ENCODE measurements at places on chromosomes 12 and 14. TPM values are rescaled to one million over a fixed set of nuclear protein-coding genes. Genes with fewer than 3 reads are reported as not detected.
A peak's percentile ranks its signal among the peaks of the same experiment; 100 is the strongest.

DNA sequence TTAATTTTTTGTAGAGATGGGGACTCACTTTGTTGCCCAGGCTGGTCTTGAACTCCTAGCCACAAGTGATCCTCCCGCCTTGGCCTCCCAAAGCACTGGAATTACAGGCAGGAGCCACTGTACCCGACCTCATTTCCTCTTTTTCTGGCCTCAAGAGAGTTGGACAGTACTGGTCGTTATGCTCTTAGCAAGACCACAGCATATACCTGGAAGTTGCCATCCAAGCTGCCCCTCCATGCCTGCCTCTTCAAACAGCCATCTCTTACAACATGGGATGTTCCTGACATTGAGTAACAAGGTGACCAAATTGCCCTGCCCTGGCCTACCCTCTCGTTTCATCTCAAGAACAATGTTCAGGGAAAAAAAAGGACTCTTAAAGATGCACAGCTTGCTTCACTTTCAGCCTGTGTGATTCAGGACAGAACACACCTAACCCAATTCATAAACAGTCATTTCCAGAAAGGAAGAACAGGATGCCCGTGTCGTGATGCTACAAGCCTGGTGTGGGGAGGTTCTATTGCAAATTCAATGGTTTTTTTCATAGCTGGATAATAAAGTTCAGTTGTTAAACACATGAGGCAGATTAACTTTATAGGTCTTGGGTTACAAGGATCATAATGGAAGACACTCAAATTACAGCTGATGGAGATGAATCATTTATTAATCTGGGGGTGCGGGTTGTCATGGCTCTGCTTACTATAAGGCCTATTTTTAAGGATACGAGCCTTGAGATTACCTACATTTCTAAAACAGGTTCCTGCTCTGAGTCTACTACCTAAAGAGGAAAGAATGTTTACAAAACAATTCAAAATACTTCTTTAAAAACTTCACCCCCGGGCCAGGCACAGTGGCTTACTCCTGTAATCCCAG, 11.9 kb downstream of the GLTP start:
- H3K4me1 ChIP-seq, result peaks cover 56% of the 10 kb centered on the region
- peaks cover 11% of the 10 kb centered on the region for H3K36me3 ChIP-seq
- peaks cover 4% of the 10 kb centered on the region for H3K27me3 ChIP-seq
- H3K27ac ChIP-seq, result peak overlapping the region; percentile 14
- DNase-seq, result no peak

DNA sequence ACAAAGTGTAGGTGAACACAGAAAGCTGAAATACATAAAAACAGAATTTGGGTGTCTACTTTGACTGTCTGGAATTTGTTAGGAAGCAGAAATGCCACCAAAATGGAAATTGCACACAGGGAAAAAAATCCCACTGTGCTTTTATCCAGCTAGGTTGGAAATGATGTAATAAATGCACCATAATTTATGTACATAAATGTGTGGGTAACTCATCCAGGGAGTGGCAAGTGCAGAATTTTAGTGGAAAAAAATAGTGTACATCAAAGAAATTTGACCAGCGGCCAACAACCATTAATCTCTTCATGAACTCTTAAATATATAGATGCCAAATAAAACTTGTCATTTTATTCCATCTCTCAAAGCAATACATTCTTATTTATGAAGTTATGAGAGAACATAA, 105.6 kb downstream of the LLPH start:
- peaks cover 2% of the 10 kb centered on the region for H3K27me3 ChIP-seq
- H3K4me1 ChIP-seq, result peaks cover 9% of the 10 kb centered on the region
- no peak overlapping the region for H3K27ac ChIP-seq
- no peak overlapping the region for H3K4me3 ChIP-seq
- no peak for DNase-seq

DNA sequence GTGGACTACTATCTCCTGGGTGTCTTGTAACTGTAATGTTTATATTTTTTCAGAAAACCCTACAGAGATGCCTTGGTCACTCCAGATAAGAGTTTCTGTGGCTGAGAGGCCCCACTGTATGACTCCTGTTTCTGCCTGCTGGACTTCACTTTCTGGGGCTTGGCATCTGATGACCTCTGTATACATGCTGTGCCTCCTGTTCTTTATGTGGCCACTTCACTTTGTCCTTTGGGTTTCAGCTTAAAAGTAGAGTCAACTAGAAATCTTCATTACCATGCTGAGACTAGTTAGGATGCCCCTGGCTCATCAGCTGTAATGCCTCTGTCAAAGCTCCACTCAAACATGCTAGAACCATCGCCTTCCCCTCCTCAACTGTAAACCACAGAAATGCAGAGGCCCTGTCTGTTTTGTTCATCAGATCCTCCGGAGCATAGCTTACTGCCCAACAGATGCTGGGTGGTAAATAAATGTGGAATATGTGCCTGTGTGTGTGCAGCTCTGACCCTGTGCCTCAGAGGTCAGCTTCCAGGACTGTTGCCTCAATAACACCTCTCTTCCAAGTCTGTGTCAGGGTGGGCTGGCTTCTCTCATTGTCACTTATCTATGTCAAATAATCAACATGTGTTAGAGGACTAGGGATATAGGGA, 25.5 kb downstream of the ZNF664 start:
- H3K27ac ChIP-seq, result no peak overlapping the region
- peaks cover 51% of the 10 kb centered on the region for H3K4me1 ChIP-seq
- no peaks in the 10 kb centered on the region for H3K27me3 ChIP-seq
- no peak for DNase-seq
- H3K4me3 ChIP-seq, result no peak overlapping the region
- H3K36me3 ChIP-seq, result peaks cover 21% of the 10 kb centered on the region

- H3K4me1 ChIP-seq, result peaks cover 15% of the 10 kb centered on the region
- peaks cover 4% of the 10 kb centered on the region for H3K27me3 ChIP-seq
- H3K27ac ChIP-seq, result no peak overlapping the region
- DNase-seq, result no peak
Measured at GRCh38 chr14:67698179-67698578, 2.6 kb upstream of the RDH11 start.

DNA sequence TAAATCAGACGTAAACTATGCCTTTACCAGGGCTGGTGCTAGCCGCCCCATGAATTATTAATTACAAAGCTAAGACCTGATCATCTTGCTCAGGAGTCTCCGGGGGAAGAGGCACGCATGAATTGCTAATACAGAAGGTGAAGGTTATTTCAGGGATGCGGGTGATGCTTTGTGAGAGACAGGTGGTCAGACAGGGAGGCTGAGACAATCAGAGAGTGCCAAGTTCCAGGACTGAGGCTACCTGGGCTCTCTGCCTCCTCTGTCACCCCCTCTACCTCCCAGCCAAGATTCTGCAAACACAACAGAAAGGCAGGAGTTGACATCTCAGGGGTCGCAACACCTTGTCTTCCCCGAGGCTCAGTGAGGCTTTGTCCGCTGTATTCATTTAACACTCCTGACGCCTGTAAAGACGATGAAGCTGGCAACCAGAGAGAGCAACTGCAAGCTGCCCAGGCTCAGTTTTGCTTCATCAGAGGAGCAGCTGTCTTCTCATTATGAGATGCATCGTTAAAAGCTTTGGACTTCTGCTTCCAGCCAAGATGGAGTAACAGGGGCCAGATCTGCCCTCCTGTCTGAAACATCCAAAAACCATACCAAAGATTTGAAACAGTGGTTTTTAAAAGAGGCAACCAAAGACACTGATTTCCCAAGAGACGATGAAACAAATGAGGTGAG, 46.6 kb downstream of the PRIMA1 start:
- H3K27me3 ChIP-seq, result peaks cover 6% of the 10 kb centered on the region
- peaks cover 5% of the 10 kb centered on the region for H3K36me3 ChIP-seq
- H3K4me3 ChIP-seq, result no peak overlapping the region
- no peak overlapping the region for H3K27ac ChIP-seq

- peaks cover 58% of the 10 kb centered on the region for H3K4me1 ChIP-seq
- H3K4me3 ChIP-seq, result peak overlapping the region; percentile 87
- DNase-seq, result peak; percentile 24
- no peaks in the 10 kb centered on the region for H3K27me3 ChIP-seq
Measured at GRCh38 chr14:75979071-75979571, 2.7 kb downstream of the TGFB3 start.

GRCh38 chr12:9786726-9787717, 26.3 kb upstream of the CD69 start:
- H3K27ac ChIP-seq, result no peak overlapping the region
- peaks cover 16% of the 10 kb centered on the region for H3K27me3 ChIP-seq

DNA sequence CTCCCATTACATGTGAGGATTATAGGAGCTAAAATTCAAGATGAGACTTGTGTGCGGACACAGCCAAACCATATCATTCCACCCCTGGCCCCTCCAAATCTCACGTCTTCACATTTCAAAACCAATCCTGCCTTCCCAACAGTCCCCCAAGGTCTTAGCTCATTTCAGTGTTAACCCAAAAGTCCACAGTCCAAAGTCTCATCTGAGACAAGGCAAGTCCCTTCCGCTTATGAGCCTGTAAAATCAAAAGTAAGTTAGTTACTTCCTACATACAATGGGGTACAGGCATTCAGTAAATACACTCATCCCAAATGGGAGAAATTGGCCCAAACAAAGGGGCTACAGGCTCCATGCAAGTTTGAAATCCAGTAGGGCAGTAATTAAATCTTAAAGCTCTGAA, 76.1 kb downstream of the CRADD start:
- peaks cover 30% of the 10 kb centered on the region for H3K36me3 ChIP-seq
- no peak overlapping the region for H3K4me3 ChIP-seq
- DNase-seq, result no peak
- peaks cover 3% of the 10 kb centered on the region for H3K27me3 ChIP-seq

GRCh38 chr12:39675263-39675662, 55.7 kb upstream of the ABCD2 start:
- H3K36me3 ChIP-seq, result peaks cover 14% of the 10 kb centered on the region
- no peak for DNase-seq
- H3K27ac ChIP-seq, result no peak overlapping the region
- no peak overlapping the region for H3K4me3 ChIP-seq
- H3K4me1 ChIP-seq, result no peaks in the 10 kb centered on the region

DNA sequence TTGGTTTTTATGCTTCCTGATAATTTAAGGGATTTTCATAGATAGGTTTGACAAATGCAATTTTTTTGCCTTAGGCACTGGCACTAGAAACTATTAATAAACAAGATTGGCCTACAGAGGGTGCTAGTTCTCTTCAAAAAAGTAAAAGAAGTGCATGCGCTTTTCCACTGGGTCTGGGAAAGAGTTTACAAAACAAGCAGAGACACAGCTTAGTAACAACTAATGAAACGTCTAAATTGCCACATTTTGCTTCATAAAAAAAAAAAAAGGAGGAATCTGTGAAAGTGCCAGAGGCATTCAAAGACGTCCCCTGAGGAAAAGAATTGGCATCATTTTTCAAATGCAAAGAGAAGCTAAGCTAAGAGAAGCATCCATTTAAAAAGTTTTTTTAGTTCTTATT, 58.3 kb upstream of the EEA1 start:
- peak; percentile 84 for DNase-seq
- 0 out of 2 replicates have a peak overlapping the region, but pooled peaks have one; percentile 54 for H3K27ac ChIP-seq
- no peaks in the 10 kb centered on the region for H3K36me3 ChIP-seq
- H3K4me3 ChIP-seq, result no peak overlapping the region
- peaks cover 19% of the 10 kb centered on the region for H3K4me1 ChIP-seq
- H3K27me3 ChIP-seq, result peaks cover 5% of the 10 kb centered on the region

- no peak overlapping the region for H3K27ac ChIP-seq
- no peaks in the 10 kb centered on the region for H3K27me3 ChIP-seq
- H3K4me1 ChIP-seq, result peaks cover 62% of the 10 kb centered on the region
- peaks cover 21% of the 10 kb centered on the region for H3K36me3 ChIP-seq
- no peak overlapping the region for H3K4me3 ChIP-seq
Measured at GRCh38 chr12:69392179-69392928, 32.8 kb downstream of the YEATS4 start.

DNA sequence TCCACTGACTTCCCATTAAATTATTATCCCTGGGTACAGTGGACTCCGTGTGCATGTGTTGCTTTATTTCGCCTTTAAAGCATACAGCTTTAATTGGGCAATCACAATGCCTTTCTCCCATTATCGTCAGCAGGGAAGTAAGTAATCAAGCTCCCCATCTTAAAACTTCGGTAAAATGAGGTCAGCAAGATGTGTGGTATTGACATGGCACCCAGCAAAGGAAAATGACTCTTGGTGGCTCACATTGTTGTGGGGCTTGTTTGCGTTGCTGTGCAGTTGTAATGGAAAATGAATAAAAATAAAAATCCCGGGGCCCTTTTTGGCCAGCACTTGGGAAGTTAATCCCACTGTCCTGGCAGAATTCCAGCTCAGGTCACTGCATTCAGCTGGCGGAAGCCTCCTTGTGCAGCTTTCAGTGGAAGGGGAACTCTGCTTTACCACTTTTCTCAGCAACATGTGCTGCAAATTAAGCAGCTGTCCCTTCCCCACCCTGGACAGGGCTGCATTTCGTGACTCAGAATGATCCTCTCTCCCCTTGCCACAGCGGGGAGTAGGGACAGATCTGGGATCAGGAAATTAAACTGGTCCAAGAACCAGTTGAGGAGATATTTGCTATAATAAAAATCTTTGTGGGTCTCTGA, 13.9 kb upstream of the ATP2A2 start:
- DNase-seq, result peak; percentile 77
- H3K4me3 ChIP-seq, result peak overlapping the region; percentile 76
- H3K27me3 ChIP-seq, result peaks cover 1% of the 10 kb centered on the region
- H3K27ac ChIP-seq, result peak overlapping the region; percentile 82

- no peaks in the 10 kb centered on the region for H3K36me3 ChIP-seq
- no peaks in the 10 kb centered on the region for H3K4me1 ChIP-seq
- no peak overlapping the region for H3K4me3 ChIP-seq
Measured at GRCh38 chr14:98144964-98145363, 1127.0 kb downstream of the BCL11B start.

DNA sequence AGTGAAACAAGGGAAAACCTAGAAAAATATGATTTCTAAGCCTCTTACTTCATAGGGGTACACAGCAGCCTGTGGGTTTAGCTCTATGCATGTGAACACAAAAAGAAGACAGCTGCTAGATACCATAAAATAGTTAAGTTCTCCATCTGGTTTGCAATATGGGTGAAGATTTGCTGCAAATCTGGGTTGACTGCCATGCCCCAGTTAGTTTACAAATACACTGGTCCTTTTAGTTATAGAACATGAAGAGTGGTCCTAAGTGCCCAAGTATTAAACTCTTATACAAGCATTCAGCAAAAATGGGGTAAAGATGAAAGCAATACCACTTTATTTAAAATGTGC, 176.1 kb downstream of the AEBP2 start:
- H3K27ac ChIP-seq, result no peak overlapping the region
- H3K4me1 ChIP-seq, result peaks cover 4% of the 10 kb centered on the region
- H3K27me3 ChIP-seq, result no peaks in the 10 kb centered on the region
- no peak overlapping the region for H3K4me3 ChIP-seq

SYCP3 gene
- not detected for total RNA-seq

PIK3C2G gene
- not detected for total RNA-seq

SOX5 gene
- not detected for total RNA-seq

OR6C3 gene
- not detected for total RNA-seq

OR6C4 gene
- not detected for total RNA-seq

HOXC12 gene
- not detected for total RNA-seq

Data from HFFc6 (cell line).